ENCODE measurements at places on chromosomes 1 and 21.

- no peak for DNase-seq
Observed at GRCh38 chr1:41645062-41645461, 160.6 kb upstream of the EDN2 start.

DNA sequence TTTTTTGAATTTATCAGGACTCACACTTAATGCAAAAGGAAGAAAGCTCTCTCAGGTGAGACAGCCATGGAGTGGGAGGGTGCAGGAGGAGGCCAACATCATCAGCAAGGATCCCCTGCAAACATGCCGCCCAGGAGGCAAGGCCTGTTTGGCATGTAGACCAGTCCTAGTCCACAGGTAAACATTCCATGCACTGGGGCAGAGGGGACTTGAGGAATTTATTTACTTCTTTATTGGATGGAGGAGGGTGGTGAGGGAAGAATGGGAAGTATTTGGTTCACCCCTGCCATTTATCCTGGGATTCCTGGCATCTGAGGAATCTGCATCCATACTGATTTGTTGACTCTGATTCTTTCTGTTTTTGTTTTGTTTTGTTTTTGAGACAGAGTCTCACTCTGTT, 1.5 kb upstream of the UQCRHL start:
- no peak for DNase-seq

DNA sequence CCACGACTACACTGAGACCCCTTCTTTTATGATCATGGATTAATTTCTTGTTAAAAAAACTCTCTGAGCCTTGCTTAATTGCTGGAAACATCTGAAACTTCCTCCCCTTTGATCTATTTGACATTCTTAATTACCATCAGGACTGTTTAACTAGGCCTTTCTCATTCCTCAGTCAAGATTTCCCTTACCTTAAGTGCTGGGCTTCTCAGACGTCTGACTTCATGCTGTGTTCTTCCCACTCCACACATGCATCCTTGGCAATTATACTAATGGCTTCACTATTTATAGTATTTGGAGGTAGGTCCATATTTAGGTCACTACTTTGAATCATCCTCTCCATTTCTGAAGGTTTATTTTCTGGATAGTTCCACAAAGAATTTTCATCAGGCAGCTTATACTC, 341.3 kb upstream of the TMPRSS15 start:
- no peak for DNase-seq

- DNase-seq, result no peak
Observed at GRCh38 chr1:65056866-65057265, 90.5 kb upstream of the JAK1 start.

GRCh38 chr1:117537291-117537920, 68.4 kb upstream of the TENT5C start:
- DNase-seq, result no peak

DNA sequence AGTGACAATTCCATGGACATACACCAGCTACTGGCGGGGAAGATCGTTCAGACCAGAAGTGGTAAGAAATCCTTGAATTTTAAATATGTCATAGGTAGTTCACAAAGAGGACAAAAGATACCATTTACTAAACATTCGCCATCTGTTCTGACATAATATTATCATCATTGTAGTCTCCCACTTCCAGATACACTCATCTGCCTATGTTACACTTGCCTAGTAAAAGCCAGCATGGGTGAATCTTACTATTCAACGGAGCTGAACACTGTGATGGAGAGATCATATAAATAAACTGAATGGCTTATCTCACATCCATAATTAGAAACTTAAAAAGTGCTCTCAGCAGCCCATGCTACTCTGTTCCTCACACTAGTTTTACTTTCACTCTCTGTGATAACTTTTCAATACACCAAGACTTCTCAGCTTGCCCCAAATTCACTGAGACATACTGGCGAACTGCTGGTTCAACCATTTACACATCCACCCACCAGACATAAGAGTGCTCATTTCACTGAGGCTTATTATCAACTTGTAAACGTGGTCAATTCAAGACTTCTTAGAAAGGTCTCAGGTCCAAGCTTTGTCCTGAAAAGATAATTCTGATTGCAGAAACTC, 463 bp upstream of the PRRC2C start:
- no peak for DNase-seq

- no peak for DNase-seq
Observed at GRCh38 chr1:223029985-223030769, 112.9 kb downstream of the TLR5 start.

GRCh38 chr1:29133861-29134694, 10.4 kb upstream of the TMEM200B start:
- no peak for DNase-seq

GRCh38 chr1:1250786-1251284, 4.3 kb upstream of the C1QTNF12 start:
- DNase-seq, result no peak

DNA sequence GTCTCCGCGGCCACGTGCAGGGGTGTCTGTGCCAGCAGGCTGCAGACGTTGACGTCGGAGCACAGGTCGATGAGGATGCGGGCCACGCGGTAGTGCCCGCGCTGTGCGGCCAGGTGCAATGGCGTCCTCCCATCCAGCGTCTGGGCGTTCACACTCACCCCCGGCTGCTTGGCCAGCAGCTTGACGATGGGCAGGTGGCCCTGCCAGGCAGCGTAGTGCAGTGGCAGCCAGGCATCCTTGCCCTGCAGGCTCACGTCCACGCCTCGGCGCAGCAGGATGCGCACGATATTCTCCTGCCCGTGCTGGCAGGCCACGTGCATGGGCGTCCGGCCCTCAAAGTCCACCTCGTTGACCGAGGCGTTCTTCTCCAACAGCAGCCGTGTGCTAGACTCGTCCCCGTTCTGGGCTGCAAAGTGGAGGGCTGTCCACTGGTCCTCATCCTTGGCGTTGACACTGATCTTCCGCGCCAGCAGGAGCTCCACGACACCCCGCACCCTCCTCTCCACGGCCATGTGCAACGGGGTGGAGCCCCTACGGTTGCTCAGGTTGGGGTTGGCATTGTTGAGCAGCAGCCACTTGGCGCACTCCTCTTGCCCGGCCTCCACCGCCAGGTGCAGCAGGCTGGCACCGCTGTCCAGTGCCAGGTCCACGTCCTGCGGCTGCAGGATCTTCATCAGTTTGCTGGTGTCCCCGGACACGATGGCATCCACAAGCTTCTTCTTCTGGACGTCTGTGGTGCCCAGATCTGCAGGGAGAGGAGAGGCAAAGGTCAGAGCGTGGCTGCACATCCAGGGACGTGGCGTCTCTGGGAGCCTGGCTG, 25.4 kb downstream of the RIPK4 start:
- DNase-seq, result no peak

DNA sequence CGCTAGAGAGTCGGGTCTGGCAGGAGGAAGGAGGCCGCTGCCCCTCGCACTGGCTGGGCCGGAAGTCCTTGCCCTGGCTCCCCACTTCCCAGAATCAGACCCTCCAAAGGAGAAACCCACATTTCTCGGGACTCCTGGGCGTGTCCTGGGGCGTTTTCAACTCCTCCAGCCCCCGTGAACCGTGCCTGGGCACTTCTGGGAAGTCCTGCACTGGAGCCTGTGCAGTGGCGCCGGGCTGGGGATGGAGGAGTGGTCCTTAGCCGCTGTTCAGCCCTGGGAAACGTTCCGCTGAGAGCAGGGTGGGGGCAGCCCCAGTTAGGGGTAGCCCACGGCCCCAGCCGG, 3.0 kb downstream of the IGSF21 start:
- no peak for DNase-seq

DNA sequence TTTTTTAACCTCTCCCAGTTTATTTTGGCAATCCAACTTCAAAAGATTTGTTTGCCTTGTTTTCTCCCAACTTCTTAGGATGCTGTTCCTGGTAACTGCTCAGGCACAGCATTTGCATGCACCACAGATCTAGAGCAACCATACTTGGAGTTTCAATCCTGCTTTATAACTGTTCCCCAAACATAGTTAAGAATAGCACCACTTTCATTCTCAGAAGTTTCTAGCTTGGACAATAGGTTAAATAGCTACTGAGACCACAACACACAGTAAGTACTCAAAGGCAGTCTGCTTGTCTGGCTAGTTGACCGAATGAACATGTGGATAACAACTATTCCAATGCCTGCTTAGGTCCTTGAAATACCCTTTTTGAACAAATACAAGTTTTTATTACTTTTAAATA, 76.8 kb downstream of the FOXJ3 start:
- DNase-seq, result no peak

DNA sequence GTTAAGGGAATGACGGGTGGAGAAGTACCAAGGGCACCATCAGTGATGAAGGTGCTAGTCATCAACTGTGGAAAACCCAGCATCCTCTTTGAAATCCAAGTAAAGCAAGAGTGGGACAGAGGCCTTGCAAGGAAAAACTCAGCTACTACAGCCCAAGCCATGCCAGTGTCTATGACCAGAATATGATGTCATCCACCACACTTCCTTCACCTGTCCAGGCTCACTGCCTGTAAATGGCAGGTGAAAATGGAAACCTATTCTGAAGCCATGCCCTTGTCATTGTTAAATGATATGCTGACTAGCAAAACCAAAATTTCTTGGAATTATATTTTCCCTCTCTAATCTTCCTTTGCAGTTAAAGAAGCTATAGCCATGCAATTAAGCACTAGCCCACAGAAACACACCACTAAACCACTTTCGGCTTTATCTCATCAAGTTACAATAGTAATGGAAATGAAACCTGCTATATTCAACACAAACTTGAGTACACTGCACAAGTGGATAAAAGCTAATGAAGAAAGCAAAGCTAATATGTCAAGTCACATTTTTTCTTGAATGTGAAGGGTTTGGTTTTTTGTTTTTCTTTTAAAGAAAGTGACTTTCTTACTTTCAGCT, 96.3 kb upstream of the RALGPS2 start:
- no peak for DNase-seq

DNA sequence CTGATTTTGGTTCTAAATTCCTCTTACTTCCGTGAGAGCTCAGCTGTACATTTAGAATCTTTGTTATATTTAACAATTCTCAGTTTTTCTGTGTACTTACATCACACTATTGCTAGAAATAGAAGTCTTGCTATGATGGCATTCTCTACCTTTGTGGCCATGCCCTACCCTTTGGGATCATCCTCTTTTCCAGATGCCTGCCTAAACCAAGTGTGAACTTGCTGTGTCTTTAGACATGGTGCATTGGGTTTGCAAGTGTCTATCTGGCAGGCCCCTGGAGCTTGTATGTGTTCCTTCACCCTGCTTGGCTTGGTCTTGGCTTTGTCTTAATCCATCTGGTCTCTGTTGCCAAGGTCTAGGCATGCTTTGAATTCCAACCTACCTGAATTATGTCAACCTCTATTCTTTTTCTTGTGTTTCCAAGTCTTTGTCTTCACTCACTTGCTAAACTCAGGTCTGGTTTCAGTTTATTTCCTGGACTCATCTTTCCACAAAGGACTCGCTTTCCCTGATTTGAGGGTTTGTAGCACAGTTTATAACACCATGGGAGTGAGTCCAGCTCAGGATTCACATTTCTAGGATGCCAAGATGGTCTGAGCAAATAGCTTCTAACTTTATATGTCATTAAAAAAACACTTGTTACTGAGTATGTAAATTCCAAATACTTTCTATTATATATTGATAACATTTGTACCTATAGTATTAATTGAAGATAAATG, 20.6 kb upstream of the APOBEC4 start:
- no peak for DNase-seq

GRCh38 chr21:32312976-32313375, 14.3 kb downstream of the MRAP start:
- no peak for DNase-seq

GRCh38 chr1:89147678-89148658, 22.1 kb upstream of the GBP2 start:
- no peak for DNase-seq

- no peak for DNase-seq
Observed at GRCh38 chr1:41245659-41246058, 3.6 kb upstream of the SCMH1 start.

DNA sequence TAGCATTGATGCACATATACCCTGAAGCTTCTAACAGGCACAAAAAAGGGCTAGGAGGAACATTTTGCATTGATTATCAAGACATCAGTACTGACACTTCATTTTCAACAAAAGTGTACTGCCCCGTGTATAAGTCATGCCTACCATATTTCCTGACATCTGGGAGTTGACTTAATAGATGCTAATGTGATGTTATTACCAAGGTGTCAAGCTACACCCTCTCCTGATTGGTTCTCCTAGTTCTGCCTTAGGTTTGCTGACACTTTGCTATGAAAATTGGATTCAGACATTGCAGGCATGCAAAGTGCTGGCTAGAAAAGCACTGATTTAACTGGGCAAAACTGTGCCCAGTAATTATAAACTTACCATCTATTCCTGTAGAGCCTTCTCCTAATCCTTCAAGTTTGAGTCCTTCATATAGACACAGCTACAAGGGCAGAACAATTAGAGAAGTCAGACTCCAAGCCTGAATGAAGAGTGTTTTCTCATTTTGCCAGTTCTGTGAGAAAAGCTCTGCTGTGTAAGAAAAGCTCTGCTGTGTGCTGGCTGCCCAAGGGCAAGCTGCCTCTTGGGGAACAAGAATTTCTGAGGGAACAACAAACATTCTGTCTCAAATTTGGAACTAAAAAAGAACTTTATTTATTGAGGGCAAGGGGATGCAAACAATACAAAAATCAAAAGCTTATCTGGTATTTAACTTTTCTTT, 11.2 kb downstream of the S100A10 start:
- no peak for DNase-seq

- no peak for DNase-seq
Observed at GRCh38 chr1:61448914-61449313, 276.0 kb downstream of the TM2D1 start.

DNA sequence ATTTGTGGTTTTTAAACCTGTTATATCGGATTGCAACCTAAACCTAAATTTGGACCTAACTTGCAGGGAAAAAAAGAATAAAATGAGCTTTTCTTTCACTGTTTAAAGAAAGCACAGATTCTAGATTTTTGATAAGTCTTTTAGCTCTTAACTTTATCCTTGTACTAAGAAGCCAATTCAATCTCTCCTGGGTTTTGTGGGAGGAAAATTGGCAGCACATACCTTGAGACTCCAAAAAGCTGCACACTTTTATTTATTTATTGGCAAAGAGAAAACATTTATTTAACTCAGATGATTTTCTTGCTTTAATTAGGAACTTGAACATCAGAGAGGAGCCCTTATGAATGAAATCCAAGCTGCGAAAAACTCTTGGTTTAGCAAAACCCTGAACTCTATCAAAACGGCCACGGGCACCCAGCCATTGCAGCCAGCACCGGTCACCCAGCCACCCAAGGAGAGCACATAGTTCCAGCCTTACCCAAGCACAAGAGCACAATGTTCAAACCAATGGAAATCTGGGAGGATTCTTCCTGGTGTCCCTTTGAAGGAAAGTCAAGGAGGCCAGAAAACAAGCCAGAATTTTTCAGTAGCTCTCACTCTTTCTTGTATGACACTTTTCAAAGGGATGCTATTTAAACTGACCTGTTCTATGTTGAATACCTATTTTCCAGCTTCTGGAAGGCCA, 10.1 kb upstream of the CACYBP start:
- no peak for DNase-seq

DNA sequence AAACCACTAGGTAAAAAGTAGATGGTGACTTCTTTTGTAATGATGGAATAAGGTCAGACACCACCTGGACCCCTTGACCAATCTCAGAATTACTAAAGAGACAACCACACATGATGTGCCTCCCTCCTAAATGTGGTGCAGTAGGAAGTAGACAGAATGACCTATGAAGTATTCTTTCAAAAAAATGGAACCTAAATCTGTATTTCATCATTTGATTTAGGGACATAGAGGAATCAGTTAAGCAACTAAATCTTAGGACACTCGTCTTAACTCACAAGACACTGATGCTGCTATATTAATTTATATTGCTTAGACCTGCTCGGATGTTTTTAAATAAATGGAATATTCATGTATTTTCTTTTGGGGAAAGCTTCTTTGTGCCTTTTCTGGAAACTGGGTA, 80.9 kb upstream of the IRF2BP2 start:
- no peak for DNase-seq
